ENCODE measurements at places on chromosomes 7 and 10. TPM values are rescaled to one million over a fixed set of nuclear protein-coding genes. Genes with fewer than 3 reads are reported as not detected.

DNA sequence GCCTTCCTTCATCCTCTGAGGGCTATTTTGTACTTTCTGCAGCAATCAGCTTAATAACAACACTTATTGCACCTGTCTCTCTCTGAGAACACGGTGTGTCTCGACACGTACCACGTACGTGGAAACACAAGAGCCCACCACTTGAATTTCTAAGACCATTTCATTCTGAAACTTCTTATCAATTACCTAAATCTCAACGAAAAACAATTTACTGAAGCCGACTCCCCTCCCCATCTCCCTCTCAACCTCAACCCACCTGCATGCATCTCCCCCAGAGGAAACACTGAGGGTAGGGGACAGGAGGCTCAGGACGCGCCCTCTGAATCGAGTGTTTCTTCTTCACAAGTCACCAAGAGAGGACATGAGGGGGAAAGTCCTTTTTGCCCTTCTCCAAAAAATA is 278.6 kb downstream of the USP6NL start:
- H3K4me1 ChIP-seq = peaks cover 28% of the 10 kb centered on the region
- H3K27me3 ChIP-seq = no peaks in the 10 kb centered on the region
- no peak overlapping the region for H3K27ac ChIP-seq

DNA sequence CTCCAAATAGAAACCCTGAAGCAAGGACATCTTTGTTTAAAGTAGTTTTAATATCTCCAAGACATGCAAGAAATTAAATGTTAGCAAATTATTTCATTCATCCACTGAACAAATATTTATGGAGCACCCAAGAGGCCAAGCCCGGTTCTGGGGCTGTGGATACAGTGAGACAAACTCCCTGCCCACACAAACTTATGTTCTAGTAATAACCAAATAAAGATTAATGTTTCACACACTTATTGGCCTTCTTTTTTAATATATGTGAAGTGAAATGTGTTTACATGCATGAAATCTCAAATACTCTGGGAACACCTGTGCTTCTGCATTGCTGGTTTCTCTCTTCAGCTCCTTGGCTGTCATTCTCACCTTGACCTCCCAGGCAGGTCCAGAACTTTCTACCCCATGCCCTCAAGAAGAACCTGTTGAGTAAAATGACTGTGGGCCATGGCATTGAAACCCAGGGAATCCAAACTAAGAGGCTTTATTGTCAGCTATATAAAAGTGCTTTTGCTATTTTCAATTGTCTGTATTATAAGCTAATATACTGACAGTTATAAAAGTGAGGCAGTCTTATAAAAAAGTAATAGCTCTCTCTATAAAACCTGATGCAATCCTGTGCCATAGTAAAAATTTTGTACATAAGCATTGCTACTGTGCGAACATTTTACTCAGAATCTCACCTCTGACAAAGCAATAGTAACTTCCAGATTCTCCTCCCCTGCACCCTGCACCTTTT is 43.7 kb downstream of the SVIL start:
- H3K4me3 ChIP-seq = no peak overlapping the region
- H3K27ac ChIP-seq = no peak overlapping the region
- no peak for DNase-seq
- no peaks in the 10 kb centered on the region for H3K36me3 ChIP-seq

- no peak overlapping the region for H3K4me3 ChIP-seq
- no peaks in the 10 kb centered on the region for H3K36me3 ChIP-seq
- no peaks in the 10 kb centered on the region for H3K27me3 ChIP-seq
- DNase-seq = no peak
- no peak overlapping the region for H3K27ac ChIP-seq
- H3K4me1 ChIP-seq = no peaks in the 10 kb centered on the region
Observed at GRCh38 chr10:59007307-59008025, 169.0 kb upstream of the PHYHIPL start.

- no peaks in the 10 kb centered on the region for H3K27me3 ChIP-seq
- no peak for DNase-seq
- H3K27ac ChIP-seq = no peak overlapping the region
- H3K4me3 ChIP-seq = no peak overlapping the region
Observed at GRCh38 chr7:20545016-20545415, 70.5 kb upstream of the ABCB5 start.

- no peaks in the 10 kb centered on the region for H3K27me3 ChIP-seq
- H3K27ac ChIP-seq = no peak overlapping the region
- H3K4me3 ChIP-seq = no peak overlapping the region
- no peaks in the 10 kb centered on the region for H3K4me1 ChIP-seq
- no peaks in the 10 kb centered on the region for H3K36me3 ChIP-seq
- no peak for DNase-seq
Observed at GRCh38 chr7:11623093-11623678, 208.8 kb downstream of the THSD7A start.

GRCh38 chr7:139479620-139480019 is 3.9 kb downstream of the KLRG2 start:
- DNase-seq = no peak
- no peak overlapping the region for H3K4me3 ChIP-seq
- no peak overlapping the region for H3K27ac ChIP-seq
- H3K4me1 ChIP-seq = no peaks in the 10 kb centered on the region
- H3K36me3 ChIP-seq = no peaks in the 10 kb centered on the region

GRCh38 chr10:11013836-11014235 is 3.8 kb upstream of the CELF2 start:
- H3K4me3 ChIP-seq = peak overlapping the region; percentile 49
- DNase-seq = no peak
- peaks cover 55% of the 10 kb centered on the region for H3K4me1 ChIP-seq
- H3K36me3 ChIP-seq = no peaks in the 10 kb centered on the region
- peak overlapping the region; percentile 97 for H3K27ac ChIP-seq
- H3K27me3 ChIP-seq = no peaks in the 10 kb centered on the region

DNA sequence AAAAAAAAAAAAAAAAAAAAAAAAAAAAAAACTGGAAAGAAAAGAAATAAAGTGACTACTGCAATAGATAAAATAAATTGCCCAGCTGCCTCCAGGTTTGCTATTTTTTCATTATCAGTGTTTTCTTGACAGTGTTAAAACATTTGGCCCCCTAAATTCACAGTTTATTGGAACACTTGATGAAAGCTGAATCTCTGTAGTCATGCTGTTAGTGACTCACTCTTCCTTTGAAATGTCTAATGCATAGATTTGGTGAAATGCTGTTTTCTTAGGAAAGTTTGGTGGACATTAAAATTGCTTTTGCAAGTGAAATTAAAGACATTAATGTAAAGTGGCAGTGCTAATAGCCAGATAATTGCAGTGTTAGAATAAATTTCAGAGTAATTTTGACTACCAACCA is 785.2 kb downstream of the NRG3 start:
- H3K4me3 ChIP-seq = no peak overlapping the region
- no peaks in the 10 kb centered on the region for H3K36me3 ChIP-seq
- no peak for DNase-seq
- no peaks in the 10 kb centered on the region for H3K27me3 ChIP-seq

- H3K27me3 ChIP-seq = no peaks in the 10 kb centered on the region
- no peak overlapping the region for H3K27ac ChIP-seq
- H3K4me3 ChIP-seq = no peak overlapping the region
- peak; percentile 76 for DNase-seq
- H3K36me3 ChIP-seq = no peaks in the 10 kb centered on the region
Observed at GRCh38 chr7:44218418-44219201, 17.8 kb downstream of the YKT6 start.

DNA sequence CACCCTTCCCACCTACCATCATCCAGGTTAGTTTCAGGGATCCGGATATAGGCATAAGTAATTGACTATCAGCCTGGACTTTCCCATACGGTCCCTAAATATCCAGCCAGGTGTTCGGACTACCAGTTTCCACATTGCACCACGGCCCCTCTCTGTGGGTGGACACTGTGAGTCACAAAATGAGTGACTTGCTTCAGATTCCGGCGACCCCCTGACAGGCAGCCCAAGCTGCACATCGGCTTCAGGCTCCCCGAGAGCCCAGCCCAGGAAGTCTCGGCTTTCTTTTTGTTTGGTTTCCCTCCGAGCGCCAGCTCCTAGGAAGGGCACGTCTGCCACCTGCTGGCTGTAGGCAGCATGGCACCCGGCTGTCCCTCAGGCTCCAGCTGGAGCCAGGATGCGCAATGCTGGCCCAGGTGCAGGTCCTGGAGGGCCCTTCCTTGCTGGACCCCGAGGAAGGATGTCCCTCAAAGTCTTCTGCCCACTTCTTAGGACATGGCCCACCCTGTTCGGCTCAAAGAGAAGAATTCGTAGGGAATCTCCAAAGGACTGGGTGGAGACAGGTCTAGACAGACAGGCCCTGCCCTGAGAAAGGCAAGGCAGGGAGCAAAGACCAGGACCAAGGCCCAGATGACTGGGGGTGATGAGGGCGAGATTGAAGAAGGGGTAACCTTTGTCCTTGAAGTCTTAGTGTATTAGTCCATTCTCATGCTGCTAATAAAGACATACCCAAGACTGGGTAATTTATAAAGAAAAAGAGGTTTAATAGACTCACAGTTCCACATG is 10.6 kb downstream of the HABP2 start:
- peaks cover 8% of the 10 kb centered on the region for H3K4me1 ChIP-seq
- H3K27me3 ChIP-seq = no peaks in the 10 kb centered on the region
- no peaks in the 10 kb centered on the region for H3K36me3 ChIP-seq
- peak; percentile 88 for DNase-seq
- no peak overlapping the region for H3K27ac ChIP-seq
- H3K4me3 ChIP-seq = peak overlapping the region; percentile 49

- no peak for DNase-seq
- H3K4me1 ChIP-seq = 0 out of 2 replicates have a peak, but pooled peaks cover 7% of the 10 kb centered on the region
- no peaks in the 10 kb centered on the region for H3K36me3 ChIP-seq
- H3K4me3 ChIP-seq = no peak overlapping the region
- no peaks in the 10 kb centered on the region for H3K27me3 ChIP-seq
Observed at GRCh38 chr7:20064181-20064970, 152.8 kb downstream of the MACC1 start.

DNA sequence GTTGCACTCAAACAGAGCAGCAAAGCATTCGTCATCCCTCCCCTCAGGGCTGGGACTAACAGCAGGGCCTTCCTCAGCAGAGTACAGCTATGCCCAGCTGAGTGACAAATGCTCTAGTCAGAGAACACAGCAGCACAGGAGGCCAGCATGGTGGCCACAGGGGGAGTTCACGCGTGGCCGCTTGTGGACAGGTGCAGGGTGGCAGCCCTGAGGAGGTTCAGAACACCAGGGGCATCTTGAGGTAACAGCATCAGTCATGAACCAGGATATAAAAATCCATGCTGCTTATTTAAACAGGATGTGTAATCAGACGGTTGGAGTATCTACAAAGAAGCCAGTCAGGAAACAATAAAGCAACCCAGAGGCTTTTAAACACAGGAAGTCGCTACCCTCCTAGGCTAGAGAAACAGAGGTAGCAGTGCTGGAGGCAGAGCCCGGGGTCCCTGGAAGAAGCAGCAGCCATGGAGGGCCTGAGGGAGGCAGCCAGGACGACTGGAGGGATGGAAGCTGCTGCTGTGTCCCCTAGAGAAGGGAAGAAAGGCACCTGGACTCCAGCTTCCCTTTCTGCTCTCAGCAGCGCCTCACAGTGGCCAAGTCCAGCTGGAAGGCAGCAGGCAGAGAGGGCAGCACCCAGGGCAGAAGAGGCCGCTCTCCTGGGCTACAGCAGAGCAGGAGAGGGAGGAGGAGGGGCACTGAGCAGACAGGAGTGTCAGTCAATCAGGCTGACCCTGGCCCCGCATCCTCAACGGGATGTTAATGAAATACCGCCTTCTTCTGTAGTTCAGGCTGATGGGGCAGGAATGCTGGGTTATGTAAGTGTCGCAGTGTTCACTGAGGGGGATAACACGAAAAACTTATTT is 70.8 kb upstream of the UCN3 start:
- peaks cover 13% of the 10 kb centered on the region for H3K4me1 ChIP-seq
- H3K4me3 ChIP-seq = no peak overlapping the region
- no peaks in the 10 kb centered on the region for H3K36me3 ChIP-seq
- H3K27me3 ChIP-seq = no peaks in the 10 kb centered on the region

DNA sequence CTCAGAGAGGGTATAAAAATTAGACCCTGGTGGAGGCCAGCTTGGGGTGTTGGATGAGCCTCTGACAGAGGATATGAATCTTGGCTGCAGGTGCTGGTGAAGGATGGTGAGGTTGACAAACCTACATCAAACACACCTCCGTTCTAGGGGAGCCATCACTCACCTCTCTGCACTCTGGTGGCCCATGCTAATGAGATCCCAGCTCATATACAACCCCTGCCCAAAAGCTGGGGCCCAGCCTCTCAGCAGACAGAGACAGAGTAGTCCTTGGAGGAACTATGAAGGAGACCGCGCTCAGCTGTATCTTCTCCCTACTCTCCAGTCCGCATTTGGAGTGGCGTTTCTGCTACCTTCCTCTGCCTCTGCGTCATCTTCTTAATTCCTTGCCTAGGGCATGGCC is 83.1 kb upstream of the SORCS3 start:
- H3K4me1 ChIP-seq = no peaks in the 10 kb centered on the region
- no peak overlapping the region for H3K4me3 ChIP-seq
- no peak overlapping the region for H3K27ac ChIP-seq
- no peaks in the 10 kb centered on the region for H3K36me3 ChIP-seq

DNA sequence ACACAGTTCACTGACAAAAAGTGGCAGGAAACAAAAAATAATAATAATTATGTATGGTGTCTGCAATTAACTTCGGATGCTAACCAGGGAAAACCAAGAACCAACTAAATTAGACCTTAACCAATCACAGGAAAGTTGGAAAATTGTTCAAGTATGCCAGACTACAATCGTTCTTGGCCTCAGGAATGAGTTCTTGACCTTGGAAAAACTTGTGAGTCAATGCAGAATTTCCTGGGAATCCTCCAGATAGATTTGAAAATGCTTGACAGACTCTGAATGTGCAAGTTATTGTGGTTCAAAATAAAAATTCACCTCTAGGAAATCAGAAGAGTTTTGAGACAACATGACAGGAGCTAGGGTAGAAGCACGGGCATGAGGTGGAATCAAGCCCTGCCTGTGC is 171.5 kb downstream of the C7orf25 start:
- no peak overlapping the region for H3K27ac ChIP-seq
- no peak overlapping the region for H3K4me3 ChIP-seq
- no peak for DNase-seq
- H3K36me3 ChIP-seq = no peaks in the 10 kb centered on the region
- H3K4me1 ChIP-seq = no peaks in the 10 kb centered on the region

GRCh38 chr10:7159928-7160327 is 250.9 kb downstream of the SFMBT2 start:
- H3K27me3 ChIP-seq = no peaks in the 10 kb centered on the region
- no peak overlapping the region for H3K27ac ChIP-seq
- DNase-seq = no peak
- no peaks in the 10 kb centered on the region for H3K4me1 ChIP-seq

DNA sequence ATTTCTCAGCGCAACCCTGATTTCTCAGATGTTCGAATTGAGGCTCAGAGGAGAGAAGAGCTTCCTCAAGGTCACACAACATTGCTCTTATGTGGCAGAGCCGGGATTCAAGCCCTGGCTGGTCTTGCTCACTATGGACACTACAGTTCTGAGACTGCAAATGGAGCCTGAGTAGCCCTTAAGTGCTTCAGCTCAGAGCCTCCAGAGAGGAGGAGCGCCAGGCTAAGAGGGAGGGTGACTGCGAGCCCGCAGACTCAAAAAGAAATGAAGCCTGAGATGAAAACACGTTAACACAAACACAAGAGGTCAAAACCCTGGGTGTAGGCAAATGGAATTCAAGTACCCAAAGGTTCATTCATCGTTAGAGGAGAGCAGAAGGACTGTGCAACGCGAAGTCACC is 13.9 kb downstream of the ARHGAP22 start:
- no peaks in the 10 kb centered on the region for H3K27me3 ChIP-seq
- no peaks in the 10 kb centered on the region for H3K4me1 ChIP-seq
- H3K4me3 ChIP-seq = no peak overlapping the region

The CLCN1 gene
- total RNA-seq = not detected

The GNGT1 gene
- total RNA-seq = 0.65 TPM

The ADGRA1 gene
- total RNA-seq = 0.81 TPM

The FGFR2 gene
- total RNA-seq = 45.9 TPM

The PON3 gene
- total RNA-seq = not detected
